Activated CD4-positive, CD25-positive, alpha-beta regulatory T cell (primary cell): ENCODE measurements at places on chromosomes 12 and 14.

- DNase-seq = no peak
Observed at GRCh38 chr12:20482491-20483054, 114.2 kb downstream of the PDE3A start.

GRCh38 chr14:33073023-33073422, 134.3 kb downstream of the NPAS3 start:
- no peak for DNase-seq

DNA sequence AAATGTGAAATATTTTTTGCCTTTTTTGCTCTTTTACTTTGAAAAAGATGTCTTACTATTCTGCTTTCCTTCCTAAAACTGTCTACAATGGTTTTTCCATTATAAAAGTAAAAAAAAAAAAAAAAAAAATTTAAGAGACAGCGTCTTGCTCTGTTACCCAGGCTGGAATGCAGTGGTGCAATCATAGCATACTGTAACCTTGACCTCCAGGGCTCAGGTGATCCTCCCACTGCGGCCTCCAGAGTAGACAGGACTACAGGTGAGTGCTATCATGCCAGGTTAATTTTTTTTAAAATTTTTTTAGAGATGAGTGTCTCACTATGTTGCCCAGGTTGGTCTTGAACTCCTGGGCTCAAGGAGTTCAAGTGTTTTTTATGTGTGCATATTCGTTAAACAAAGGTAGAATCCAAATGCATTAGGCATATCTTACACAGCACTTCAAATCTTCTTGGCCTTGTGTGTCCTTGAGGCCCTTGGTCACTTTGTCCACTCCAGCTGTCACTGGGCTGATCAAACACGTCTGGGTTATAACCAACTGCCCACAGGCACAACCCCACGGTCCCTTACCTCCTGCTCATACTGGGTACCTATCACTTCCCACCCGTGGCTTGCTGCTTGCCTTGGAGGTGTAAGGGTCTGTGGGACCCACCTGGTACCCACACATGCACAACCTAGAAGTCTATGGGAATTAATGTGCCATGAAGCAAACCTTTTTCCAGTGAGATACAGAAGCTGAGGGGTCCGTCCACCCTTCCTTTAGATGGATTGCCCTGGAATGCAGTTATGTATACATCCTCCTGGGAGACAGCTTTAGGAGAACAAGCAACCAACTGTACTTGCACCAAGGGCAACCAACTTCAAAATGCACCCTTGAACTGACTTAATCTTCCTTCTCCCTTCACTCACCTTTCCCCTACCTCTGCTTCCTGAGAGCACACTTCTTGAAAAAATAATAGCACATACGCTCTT, 12.8 kb downstream of the RAD52 start:
- no peak for DNase-seq

DNA sequence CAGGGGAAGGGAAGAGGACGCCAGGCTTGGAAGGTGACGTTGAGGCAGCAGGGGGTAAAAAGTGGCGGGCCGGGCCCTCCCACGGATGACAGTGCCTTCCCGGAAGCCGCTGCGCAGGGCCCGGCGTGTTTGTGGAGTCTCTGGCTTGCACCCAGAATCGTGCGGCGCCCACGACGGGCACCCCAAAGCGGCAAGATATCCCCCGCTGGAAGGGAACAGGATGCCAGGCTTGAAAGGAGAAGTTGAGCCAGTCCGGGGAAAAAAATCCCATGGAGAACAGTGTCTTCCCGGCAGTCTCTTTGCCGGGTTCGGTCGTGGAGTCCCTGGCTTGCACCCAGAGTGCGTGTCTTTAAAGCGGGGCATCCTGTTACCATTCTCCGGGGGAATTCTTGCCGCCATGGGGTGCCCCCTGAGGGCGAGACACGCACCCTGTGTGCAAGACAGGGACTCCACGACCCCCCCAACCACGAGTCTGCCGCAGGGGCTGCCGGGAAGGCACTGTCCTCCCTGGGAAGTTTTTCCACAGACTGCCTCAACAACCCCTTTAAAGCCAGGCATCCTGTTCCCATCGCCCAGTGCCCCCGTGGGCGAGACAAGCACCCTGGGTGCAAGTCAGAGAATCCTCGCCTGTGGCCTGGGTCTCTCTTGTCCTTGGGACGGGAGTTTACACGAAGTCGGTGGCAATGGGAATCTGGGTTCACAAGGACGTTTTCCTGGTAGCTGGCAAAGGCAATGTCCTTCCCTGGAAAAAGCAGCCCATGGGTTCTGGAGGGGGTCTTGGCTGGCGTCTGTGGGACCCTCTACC, 156.1 kb upstream of the ALG10B start:
- DNase-seq = no peak

GRCh38 chr12:62250671-62251608, 9.3 kb upstream of the USP15 start:
- no peak for DNase-seq
